ENCODE measurements at places on chromosomes 7 and 10.
A peak's percentile ranks its signal among the peaks of the same experiment; 100 is the strongest.

- no peak for DNase-seq
These were observed 89.4 kb upstream of the GPR26 start for GRCh38 chr10:123576706-123577105.

DNA sequence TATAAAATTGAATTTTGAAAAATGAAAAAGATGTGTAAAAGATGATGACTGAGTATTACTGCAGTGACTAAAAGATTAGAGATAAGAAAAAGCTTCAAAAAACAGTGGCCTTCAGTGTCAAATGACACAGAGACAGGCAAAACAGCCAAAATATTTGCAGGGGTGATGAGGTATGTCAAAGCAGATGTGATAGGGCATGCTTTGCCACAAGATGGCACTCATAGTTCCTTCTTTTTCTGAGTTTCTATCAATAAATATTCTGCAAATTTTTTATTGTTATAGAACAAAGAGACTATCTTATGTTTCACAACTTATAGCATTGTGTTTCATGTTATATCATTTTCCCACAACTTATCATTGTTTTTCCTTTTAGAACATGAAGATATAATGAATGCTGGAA lies 344.1 kb upstream of the HPS1 start:
- DNase-seq, result peak; percentile 27

DNA sequence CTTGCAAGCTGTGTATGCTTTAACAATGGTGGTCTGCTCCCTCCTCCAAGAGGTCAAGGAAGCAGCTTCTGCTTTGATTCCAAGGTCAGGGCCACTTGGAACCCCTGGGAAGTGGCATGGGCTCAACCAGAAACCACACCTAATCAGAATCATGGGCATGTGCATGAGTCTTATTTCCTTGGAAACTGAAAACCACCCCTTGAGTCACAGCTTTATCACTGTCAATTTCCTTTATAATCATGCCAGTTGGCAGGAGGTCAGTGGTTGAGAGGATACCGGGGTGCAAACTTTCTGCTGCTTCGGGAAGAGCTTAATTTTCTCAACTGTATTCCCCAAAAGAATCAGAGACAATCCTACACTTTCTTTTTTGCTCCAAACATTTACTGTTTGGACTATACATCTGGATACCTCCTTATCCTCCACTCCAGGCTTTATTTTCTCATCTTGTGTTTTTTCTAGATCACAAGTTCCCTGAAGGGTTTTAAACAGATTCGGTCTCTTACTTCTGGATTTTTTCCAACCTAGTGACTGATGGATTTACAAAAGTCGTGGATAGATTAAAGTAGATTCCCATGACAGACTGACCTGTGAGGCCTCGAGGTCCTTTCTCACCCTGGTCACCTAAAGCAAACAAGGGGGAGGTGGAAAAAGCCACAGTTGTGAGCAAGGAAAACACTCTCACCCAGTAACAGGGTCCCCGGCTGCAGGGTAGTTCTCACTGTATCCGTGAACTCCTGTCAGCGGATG lies 36.0 kb downstream of the COL17A1 start:
- DNase-seq, result peak; percentile 67

DNA sequence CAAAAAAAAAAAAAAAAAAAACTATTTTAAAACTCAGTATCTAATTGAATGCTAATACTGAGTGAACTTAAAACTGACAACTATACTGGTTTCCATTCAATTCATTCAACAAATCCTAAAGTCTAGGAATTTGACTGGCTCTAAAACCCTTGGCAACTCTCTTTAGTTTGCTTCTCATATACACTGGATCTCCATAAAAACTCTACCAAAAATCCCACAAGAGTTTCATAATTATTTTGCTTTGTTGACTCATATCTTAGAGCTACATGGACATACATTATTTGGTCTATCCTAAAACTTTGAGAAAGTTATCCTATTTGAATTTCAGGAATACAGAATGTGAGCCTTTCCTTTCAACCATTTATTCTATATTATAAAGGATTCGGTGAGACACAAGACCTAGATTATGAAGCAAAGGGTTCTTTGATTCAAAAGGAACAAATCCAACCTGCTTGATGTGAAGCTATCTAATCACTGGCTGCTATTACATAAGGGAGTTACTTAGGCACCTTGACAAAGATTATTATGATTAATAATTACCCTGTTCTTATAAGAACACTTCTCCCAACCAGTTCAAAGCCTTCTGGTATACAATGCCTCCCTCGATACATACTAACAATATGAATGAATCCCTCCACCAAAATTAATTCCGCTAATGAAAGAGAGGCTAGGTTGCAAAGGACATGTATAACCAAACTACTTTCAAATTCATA lies 15.8 kb upstream of the KMT2E start:
- DNase-seq, result no peak

GRCh38 chr7:85185424-85186082 lies 1.3 kb downstream of the SEMA3D start:
- DNase-seq, result peak; percentile 66

- DNase-seq, result peak; percentile 82
These were observed 3.1 kb downstream of the ANKRD22 start for GRCh38 chr10:88848499-88848898.

DNA sequence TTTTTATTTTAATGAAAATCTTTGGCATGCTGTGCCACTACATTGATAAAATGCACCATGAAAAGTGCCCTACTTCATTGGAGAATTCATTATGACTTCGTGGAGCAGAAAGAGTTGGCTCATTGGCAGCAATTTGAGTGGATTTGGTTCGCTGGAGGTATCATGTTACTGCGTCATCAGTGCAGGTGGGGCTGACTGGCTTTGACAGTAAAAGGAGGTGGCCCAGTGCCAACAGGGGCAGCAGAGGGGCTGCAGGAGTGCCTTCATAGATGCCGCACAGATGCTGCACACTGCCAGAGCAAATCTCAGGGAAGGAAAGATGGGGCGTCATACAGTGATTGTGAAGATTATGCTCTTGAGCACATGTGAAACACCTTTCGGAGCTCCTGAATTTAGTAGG lies 22.2 kb downstream of the FZD1 start:
- no peak for DNase-seq

GRCh38 chr10:130820880-130821482 lies 490.5 kb downstream of the TCERG1L start:
- DNase-seq, result no peak

DNA sequence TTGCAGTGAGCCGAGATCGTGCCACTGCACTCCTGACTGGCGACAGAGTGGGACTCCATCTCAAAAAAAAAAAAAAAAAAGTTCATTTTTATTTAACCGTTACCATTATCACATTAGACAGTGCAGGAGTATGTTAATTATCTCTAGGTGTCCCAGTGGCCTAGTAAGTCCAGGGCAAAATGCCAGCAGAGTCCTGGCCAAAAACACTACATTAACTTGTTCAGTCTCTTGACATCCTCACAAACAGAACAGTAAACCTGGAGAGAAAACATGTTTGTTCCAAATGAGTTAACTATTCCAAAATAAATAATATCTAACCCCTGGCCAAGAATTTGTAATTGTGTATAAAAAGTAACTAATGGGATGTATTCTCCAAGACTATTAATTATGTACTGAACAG lies 43.2 kb downstream of the PTPRZ1 start:
- DNase-seq, result no peak

GRCh38 chr10:62054830-62055229 lies 153.3 kb downstream of the ARID5B start:
- DNase-seq, result no peak

GRCh38 chr10:93997546-93997945 lies 3.8 kb downstream of the PLCE1 start:
- no peak for DNase-seq

GRCh38 chr10:122078965-122079795 lies 90.2 kb downstream of the TACC2 start:
- no peak for DNase-seq

- DNase-seq, result peak; percentile 32
These were observed 139.3 kb upstream of the HDAC9 start for GRCh38 chr7:18356191-18356645.

DNA sequence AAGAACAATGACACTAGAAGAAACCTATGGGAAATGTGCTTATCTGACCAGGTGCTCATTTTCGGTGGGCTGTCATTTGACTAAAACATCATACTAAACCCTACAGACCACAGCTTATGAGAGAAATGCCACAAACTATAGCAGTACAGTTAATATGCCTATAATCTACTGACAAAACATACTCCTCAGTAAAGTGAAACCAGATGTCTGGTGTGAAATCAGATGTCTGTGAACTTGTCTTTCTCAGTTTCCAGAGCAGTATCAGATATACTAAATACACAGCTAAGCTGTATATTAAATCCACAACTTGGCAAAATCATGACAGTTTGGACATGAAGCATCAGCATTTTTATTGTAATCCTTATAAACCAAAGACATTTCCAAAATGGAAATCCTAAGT lies 3.3 kb downstream of the IMMP2L start:
- no peak for DNase-seq

- peak; percentile 89 for DNase-seq
These were observed 35.5 kb upstream of the KDM7A start for GRCh38 chr7:140212100-140212881.

- DNase-seq, result no peak
These were observed 422 bp downstream of the AP1S1 start for GRCh38 chr7:101154693-101155102.

DNA sequence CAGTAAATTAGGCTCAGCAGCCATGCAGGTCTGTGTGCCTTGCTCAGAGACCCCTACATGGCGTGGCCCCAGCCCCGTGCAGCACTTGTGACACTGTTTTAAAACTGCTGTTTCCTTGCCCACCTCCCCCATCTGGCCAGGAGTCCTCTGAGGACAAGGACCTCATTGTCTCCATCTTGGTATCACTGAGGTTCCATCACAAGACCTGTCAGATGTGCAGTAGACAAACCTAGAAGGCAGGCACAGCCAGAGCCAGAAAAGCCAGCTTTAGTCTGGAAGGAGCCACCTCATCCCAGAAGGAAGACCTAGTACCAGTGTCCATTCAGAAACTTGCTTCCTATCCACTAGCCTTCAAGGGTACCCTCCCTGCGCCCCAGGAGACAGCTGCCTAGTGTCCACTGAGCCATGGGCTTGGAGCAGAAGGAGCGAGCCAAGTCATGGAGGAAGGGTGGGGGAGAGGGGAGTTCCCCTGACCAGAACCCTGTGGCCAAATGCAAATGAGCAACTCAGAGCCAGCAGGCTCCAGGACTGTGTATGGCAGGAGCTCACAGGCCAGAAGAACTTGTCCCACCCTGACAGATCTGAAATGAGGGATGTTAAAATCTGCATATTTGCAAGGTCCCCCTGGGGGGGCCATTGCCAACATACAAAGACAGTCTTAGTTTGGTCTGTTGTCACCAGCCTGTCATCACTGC lies 176.1 kb downstream of the SH3PXD2A start:
- no peak for DNase-seq

DNA sequence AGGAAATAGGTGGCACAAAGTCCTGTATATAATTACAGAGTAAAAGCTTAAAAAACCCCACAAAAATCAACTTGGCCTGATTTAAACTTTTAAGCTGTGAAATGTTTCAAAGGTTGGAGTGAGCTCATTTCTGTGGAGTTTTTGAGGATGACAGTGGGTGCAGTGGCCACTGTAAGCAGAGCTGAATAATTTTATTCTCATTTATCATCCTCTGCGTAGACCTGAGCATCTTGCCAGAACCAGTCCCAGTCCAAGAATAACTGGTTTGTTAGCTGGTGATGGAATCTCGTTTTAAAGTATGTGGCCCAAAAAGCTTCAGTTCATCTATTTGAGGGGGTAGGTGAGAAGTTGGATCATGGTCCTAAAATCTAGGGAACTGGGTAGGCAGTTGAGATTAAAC lies 4.4 kb downstream of the BMPER start:
- DNase-seq, result no peak

DNA sequence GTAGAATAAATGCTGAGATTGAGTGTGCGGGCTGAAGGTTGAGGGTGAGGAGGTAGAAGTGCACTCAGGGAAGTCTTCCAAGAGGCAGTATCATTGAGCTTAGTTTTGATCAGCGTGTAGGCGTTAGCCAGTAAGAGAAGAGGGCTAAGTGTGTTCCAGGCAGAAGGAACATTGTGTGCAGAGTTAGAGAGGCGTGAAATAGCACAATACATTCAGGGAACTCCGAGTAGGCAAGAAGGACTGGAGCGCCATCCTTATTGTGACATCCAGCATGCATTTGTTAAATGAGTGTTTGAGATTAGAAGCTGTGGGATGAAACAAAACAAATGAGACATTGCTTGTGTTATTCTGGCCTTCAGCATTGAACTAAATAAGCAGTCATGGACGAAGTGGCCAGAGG lies 140.9 kb upstream of the MKLN1 start:
- no peak for DNase-seq

DNA sequence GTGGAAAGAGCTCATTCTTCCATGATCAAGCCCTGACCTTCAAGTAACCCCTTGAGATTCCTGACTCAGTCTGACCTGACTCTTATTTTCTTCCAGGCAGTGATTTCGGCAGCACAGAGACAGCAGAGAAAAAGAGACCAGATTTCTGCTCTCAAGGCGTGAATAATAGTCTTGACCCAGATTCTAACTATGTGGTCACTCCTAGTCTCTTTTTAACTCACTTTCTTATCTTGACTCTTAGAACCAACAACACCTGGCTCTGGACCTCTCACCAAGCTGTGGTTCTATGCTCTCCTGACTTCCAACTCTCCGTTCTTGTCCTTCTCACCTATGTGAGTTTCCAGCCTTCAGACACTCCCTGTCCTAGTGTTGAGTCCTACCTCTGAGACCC lies 36.9 kb upstream of the KDM7A start:
- DNase-seq, result no peak

DNA sequence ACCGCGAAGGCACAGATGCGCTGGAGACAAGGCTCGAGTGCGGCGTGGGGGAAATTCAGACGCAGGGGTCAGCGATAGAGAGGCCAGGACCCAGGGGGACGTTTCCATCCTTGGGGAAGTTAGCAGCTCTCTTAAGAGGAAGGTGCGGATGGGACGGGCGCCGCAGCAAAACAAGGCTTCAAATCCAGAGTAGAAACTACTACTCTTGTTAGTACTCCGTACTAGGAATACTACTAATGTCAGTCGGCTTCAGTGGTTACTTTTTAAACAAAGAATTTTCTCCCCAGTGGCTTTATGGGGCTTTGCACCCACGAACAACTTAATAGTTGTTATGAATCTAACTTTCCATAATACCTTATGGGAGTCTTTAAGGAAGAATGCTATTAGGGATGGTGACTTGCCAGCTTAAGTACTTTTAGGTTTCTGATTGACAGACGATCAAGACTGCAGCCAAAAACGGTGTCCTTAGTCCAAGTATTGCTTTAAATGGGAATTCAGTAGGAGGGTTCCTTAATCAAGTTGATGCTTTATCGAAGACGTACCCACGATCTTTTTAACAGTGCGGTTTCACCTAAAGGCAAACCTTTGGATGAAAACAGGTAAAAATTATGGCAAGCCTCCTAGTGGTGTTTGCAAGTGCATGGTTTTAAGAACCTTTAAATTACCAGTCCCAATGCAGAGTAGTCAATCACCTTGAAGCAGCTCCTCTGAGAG lies 812 bp upstream of the IDE start:
- DNase-seq, result peak; percentile 39

DNA sequence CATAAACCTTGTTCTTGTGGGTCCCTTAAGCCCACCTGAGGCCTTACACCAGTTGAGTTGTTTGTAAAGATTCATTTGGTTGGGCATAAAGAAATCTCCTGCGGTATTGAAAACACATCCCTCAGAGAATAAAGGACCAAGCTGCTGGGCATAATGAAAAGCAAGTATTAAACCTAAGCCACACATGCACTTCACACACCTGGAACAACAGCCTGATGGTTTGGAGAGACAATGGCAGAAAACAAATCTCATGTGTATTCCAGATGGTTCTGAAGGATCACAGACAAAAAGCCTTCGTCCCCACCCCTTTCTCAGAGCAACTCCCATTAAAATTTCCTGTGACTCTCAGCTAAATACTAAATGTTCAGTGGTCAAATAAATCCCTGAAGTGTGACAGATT lies 44.2 kb downstream of the FEZF1 start:
- DNase-seq, result no peak

GRCh38 chr10:6239213-6239991 lies 36.7 kb downstream of the PFKFB3 start:
- DNase-seq, result peak; percentile 100

All from epithelial cell of esophagus (primary cell).